ENCODE measurements at places on chromosomes 13 and 19.

DNA sequence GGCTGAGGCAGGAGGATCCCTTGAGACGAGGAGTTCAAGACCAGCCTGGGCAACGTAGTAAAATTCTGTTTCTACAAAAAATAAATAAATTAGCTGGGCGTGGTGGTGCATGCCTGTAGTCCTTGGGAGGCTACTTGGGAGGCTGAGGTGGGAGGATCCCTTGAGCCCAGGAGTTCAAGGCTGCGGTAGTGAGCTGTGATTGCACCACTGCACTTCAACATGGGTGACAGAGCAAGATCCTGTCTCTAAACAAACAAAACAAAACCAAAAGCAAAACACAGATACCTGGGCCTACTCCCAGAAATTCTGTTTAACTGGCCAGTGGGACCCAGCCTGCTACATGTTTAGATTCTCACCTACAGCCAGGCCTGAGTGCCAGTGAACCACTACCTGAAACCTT lies 74.6 kb upstream of the MEDAG start:
- DNase-seq = no peak

- DNase-seq = no peak
Measured at GRCh38 chr19:3605361-3605760, 1.3 kb downstream of the TBXA2R start.

DNA sequence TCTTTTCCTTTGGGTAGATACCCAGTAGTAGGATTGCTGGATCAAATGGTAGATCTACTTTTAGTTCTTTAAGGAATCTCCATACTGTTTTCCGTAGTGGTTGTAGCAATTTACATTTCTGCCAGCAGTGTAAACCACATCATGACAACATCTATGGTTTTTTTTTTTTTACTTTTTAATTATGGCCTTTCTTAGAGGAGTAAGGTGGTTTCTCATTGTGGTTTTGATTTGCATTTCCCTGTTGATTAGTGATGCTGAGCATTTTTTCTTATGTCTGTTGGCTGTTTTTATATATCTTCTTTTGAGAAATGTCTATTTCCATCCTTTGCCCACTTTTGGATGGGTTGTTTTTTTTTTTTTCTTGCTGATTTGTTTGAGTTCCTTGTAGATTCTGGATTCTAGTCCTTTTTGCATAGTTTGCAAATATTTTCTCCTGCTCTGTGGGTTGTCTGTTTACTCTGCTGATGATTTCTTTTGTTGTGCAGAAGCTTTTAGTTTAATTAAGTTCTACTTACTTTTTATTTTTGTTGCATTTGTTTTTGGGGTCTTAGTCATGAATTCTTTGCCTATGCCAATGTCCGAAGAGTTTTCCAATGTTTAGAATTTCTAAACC lies 38.8 kb downstream of the TDRD3 start:
- DNase-seq = no peak

DNA sequence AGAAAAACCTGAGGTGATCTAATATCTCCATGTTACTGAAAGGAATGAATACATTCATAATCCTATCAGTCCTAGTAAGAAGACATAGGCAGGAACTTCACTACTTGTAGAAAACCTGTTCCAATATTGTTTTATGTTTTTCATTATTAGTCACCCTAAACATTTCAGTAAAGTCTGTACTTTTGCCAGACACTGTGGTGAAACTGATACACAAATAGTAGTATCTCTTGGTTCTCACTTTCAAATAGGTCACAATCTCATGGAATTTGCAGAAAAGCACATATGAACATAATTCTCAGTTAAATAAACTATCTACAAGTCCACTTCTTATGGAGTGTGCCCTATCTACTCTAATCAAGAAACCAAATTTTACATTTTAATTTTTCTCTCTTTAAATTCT lies 88.3 kb upstream of the PCDH9 start:
- DNase-seq = no peak

GRCh38 chr19:49946415-49946814 lies 14.6 kb downstream of the SIGLEC11 start:
- no peak for DNase-seq

GRCh38 chr13:40613192-40613818 lies 53.1 kb downstream of the FOXO1 start:
- no peak for DNase-seq

GRCh38 chr19:50870417-50871089 lies 2.7 kb upstream of the KLK2 start:
- DNase-seq = no peak

GRCh38 chr19:43675269-43675879 lies 5.4 kb upstream of the PLAUR start:
- no peak for DNase-seq

DNA sequence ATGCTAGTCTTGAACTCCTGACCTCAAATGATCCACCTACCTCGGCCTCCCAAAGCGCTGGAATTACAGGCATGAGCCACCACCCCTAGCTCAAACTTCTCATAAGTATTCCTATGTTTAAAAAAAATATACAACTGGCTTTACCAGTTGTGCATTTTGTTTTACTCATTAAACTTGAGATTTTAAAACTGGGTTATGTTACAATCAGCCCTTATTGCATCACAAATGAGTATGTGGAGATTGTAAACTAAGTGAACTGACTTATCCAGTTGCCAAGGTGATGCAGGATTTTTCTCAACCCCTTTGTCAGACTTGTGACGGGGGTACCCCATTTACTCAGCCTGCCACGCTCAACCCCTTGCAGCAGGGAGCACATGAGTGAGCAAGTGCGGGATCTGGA lies 14.4 kb upstream of the GTF2F2 start:
- DNase-seq = no peak

GRCh38 chr19:58518256-58519086 lies 1.1 kb downstream of the ZBTB45 start:
- DNase-seq = no peak

- no peak for DNase-seq
Measured at GRCh38 chr19:16834747-16835146, 5.5 kb downstream of the SIN3B start.

DNA sequence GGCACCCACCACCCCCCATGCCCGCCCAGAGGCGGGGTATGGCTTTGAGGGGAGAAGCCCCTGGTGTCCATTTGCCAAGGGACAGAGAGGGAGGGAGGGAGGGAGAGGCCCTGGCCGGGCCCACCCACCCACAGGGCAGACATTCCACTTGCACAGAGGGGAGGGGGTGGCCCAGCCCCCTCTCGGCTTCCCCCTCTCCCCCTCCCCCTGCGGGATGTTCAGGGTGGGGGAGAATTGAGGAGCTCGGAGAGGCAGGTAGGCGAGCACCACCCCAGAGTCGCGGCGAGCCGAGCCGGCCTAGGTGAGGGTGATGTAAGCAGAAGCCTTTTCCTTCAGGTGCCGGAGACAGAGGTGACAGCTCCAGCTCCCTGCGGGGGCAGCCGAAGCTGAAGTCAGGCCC lies 12.3 kb downstream of the DPF1 start:
- no peak for DNase-seq

DNA sequence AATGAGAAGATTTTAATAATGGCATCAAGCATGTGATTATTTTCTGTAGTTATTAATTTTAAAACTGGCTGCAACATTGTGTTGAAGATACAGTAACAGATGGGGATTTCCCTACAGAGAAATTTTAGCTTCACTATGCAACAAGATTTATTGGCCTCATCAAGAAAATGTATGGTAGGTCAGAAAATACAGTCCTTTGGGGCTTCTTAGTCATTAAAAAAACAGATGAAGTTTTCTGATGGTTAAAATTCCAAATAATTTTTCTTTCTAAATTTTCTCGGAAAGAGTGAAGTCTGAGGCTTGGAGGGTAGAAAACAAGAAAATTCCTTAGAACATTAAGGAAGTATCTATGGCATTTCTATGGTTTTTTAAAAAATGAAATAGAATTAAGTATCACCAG lies 1790.8 kb upstream of the PCDH20 start:
- no peak for DNase-seq

DNA sequence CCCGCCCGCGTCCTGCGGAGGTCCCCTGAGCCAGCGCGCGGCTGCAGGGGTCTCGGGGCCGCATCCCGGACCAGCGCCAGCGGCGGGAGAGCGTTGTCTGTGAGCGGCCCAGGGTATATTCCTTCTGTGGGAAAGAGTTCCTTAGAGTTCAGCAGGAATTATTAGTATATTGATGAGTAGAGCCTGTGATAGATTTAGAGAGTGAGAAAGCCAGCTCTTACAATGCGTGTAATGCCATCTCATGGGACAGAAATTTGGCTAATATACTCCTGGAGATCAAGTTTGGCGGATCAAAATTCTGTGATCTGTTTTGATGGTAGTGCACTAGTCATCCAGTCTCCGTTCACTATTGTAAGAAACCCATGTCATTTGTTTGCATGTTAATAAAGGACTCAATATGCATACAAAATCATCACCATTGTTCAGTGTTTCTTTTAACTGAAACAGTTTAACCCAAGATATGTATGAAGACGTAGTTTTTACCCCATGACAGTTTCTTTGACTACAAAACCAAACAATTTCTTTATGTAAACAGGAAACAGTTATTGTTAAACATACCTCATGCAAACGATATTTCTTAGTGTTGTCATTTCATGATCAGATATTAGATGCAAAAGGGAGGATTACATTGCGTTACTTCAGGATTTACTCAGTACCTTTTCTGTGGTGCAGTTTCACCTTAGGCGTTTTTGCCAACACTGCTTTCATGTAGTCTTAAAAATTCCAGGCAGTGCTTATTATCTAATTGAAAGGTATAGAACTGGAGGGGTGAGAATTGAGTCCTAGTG lies 9.9 kb downstream of the TNFRSF19 start:
- DNase-seq = peak; percentile 2

- no peak for DNase-seq
Measured at GRCh38 chr13:24875566-24875965, 111.6 kb downstream of the RNF17 start.

- no peak for DNase-seq
Measured at GRCh38 chr19:3968556-3969434, 2.1 kb downstream of the DAPK3 start.

- no peak for DNase-seq
Measured at GRCh38 chr13:46633416-46633815, 80.4 kb downstream of the LRCH1 start.

- no peak for DNase-seq
Measured at GRCh38 chr19:27974082-27974513, 1238.9 kb downstream of the UQCRFS1 start.

DNA sequence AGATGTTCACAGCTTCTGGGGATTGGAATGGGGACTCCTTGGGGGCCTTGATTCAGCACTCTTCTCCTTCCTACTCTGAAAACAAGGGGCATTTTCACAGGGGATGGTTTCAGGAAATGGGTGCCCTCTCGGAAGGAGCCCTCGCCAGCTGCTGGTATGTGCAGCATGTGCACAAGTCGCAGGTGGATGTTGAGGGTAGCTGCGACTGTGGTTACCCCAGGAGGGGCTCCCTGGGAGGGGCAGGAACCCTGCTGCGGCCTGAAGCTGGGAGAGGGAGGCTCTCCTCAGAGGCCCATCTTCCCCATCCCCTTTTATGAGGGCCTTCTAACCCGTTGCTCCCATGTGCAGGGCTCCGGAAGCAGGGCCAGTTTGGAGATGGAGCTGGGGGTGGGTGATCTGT lies 6.2 kb downstream of the ZNF446 start:
- DNase-seq = no peak

- peak; percentile 7 for DNase-seq
Measured at GRCh38 chr19:18208098-18208951, 4.5 kb upstream of the RAB3A start.

GRCh38 chr13:97353927-97354675 lies 79.9 kb upstream of the RAP2A start:
- no peak for DNase-seq

DNA sequence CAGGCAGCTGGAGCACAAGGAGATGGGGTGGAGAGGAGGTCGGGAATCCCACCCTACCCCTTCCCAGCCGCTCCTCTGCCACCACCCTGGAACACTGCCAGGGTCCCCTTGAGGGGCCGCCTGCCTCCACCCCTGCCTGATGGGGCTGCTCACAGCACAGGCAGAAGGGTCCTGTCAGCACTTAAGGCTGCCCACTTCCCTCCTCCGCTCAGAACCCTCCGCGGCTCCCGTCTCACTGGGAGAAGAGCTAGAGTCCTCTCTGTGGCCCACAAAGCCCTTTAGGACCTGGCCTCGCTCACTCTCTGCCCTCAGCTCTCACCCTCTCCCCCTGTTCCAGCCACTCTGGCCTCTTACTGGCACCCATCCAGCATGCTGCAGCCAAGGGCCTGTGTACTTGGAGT lies 3.4 kb upstream of the POLD1 start:
- DNase-seq = no peak

GRCh38 chr19:39390451-39390750 lies 505 bp downstream of the PAF1 start:
- no peak for DNase-seq

DNA sequence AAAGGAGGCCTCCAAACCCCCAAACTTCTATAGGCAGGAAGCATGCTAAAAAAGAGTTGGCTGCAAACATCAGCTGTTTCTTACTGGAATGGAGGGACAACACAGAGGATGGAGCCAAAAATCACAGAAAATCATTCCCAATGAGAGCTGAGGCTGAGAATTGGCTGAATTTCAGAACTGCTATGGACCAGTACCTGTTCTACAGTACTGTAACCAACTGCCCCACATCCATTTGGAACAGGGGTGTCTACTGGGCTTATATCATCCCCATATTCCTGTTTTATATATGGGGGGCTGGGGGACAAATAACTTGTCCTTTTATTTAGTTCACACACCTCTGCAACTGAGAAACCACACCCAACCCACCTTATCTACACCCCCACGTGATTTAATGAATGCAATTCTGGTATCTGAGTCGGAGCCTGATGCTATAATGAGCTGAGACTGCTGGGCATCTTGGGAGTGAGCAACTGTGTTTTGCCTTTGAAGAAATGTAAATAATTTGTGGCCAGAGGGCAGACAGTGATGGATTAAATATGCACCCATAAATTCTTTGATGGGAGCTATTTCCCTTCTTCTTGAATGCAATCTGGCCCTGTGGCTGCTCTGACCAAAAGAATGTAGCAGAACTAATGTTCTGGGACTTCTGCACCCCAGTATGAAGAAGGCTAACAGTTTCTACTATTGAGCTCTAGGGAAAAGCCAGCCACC lies 82.6 kb downstream of the TBC1D4 start:
- DNase-seq = no peak

GRCh38 chr13:47110141-47110540 lies 213.3 kb upstream of the HTR2A start:
- no peak for DNase-seq

DNA sequence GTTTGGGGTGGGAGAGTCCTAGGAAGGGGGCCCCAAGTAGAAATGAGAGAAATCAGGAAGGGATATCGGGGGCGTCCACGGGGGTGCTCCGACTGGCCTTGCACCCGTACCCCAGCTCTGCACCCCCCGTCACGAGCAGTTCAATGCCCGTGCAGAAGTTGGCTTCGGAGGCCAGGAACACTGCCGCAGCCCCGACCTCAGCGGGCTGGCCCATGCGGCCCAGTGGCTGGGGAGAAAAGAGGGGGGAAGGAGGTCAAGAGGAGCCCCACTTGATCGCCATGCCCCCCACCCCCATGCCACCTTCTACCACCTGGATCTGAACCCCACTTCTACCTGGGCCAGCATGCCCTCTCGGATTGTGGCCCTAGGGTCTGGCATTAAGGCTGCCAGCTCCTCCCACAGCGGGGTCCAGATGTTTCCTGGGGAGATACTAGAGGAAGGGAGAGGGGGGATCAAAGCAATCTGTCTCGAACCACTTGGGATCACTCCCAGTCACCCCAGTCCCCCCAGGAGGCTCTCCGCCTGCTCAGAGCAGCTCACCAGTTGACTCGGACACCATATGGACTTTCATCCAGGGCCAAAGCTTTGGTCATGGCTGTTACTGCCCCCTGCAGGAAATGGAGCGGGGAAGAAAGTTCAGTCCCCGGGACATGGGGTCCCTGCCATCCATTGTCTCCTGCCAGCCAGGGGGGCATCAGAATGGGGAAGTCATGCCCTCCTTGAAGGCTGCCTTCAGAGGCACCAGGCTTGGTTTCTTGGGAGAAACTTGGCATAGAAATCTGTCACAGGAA lies 2.5 kb upstream of the BCAT2 start:
- no peak for DNase-seq

- peak; percentile 13 for DNase-seq
Measured at GRCh38 chr13:51244637-51245405, 22.6 kb downstream of the FAM124A start.

Measured in NCI-H2171 treated with DMSO at 0.1 percent for 48 hours (cell line).